ENCODE measurements at places on chromosomes 2 and 18.

GRCh38 chr2:40096360-40096759 lies 317.3 kb upstream of the THUMPD2 start:
- no peak for DNase-seq

- peak; percentile 55 for DNase-seq
These were observed 46.2 kb downstream of the TWSG1 start for GRCh38 chr18:9380621-9381395.

GRCh38 chr2:64975232-64975821 lies 13.9 kb upstream of the SLC1A4 start:
- DNase-seq: no peak

DNA sequence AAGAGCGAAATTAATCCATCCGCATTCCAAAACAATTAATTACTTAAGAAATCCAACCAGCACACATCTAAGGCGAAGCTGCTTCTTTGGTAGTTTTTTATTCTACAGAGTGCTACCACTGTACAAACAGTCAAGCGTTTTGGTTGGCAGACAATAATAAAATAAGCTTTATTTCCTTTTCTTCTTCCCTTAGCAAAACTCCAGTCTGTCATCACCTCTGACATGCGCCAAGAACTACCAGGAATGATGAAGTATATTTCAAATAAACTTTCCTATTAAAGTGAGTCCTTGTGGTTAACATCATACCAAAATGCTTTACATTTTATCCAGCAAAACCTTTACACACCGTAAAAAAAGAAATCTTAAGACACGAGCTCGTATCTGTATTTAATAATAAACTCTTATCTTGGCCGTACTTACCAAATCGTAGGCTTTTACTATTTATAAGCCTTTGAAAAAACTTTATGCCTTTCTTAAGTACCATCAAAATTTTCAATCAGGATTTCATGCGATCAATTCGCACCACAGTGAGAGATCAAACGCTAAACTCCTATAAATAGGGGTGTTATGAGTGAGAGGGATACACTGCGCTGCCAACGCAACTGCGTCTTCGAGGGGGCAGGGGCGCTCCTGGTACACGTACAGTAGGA lies 1.3 kb downstream of the ATL2 start:
- DNase-seq: peak; percentile 4

GRCh38 chr2:43262951-43263350 lies 36.5 kb upstream of the ZFP36L2 start:
- no peak for DNase-seq

GRCh38 chr2:5946225-5947115 lies 254.3 kb downstream of the SOX11 start:
- DNase-seq: no peak

GRCh38 chr2:168107322-168107721 lies 140.1 kb downstream of the STK39 start:
- DNase-seq: no peak

GRCh38 chr2:210228586-210228985 lies 3.3 kb upstream of the ACADL start:
- no peak for DNase-seq

DNA sequence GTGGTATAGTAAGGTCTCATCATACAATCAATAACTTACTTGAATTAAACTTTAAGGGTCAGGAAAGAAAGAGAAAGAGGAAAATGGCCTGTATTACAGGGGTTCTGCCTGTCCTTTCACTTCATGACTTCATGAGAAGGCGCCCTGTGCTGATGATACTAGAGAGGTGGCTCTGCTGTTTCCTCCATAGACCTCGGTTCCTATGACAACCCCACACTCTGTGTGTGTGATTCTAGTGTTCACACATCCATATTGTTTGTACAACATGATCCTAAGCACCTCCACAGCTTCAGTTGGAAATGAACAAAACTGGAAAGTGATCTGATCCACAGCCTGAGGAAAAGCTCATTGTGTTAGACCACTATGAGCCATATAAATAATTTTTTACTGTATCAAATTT lies 7.0 kb upstream of the REEP1 start:
- DNase-seq: no peak

GRCh38 chr18:5422626-5423025 lies 121.2 kb downstream of the EPB41L3 start:
- no peak for DNase-seq

GRCh38 chr2:218465987-218466633 lies 47.2 kb downstream of the VIL1 start:
- peak; percentile 10 for DNase-seq

- no peak for DNase-seq
These were observed 1004.5 kb downstream of the SOCS6 start for GRCh38 chr18:71293322-71293721.

DNA sequence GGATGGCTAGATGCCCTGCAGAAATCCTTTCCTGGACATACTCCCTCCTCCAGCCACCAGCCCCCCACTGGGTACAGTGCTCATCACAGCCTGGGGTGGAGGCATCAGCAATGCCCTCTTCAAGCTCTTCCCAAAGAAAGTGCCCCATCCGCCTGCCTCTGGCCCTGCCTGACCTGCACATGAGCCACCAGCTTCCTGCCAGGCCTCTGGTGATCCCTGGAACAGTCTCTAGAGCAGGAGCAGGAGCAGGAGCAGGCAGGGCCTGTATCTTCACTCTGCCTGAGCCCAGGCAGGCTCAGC lies 54.1 kb upstream of the CAB39 start:
- no peak for DNase-seq

DNA sequence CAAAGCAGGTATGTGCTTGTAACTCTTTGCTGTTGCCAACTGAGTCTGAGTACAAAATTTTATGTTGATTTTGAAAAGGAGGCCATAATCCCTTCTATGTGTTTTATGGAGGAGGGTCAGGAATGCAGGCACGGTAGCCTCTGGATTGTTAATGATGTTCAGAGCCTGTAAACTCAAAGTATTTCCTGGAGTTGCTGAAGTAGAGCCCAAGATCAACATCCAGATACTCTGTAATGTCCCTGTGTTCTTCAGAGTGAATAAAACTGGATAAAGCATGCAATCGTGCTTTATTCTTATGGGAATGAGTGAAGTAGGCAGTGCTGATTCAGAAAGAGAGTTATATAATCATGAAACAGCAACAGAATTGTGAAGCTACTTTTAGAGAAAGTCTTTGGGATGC lies 61.8 kb upstream of the CHRNA1 start:
- no peak for DNase-seq

DNA sequence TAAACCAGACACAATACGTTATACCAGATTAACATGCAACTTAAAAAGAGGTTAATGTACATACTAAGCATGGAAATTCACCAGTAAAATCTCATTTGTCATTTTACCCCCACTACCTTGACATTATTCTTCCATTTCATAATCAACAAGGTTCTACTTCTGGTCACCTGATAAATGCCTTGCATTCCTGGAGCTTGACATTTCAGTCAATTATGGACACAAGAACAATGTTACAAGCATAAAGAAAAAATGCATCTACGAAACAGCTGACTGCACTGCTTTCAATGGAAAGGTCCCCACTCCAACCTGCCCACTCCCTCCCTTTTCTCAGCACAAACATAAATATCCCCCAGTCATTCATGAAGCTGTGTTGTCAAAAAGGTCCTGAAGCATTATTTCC lies 31.4 kb downstream of the ARL5A start:
- DNase-seq: no peak

GRCh38 chr2:10720947-10721395 lies 459 bp upstream of the ATP6V1C2 start:
- no peak for DNase-seq

- DNase-seq: no peak
These were observed 179.5 kb downstream of the LOXHD1 start for GRCh38 chr18:46477425-46478011.

GRCh38 chr18:61782545-61782944 lies 110.3 kb downstream of the RNF152 start:
- no peak for DNase-seq

DNA sequence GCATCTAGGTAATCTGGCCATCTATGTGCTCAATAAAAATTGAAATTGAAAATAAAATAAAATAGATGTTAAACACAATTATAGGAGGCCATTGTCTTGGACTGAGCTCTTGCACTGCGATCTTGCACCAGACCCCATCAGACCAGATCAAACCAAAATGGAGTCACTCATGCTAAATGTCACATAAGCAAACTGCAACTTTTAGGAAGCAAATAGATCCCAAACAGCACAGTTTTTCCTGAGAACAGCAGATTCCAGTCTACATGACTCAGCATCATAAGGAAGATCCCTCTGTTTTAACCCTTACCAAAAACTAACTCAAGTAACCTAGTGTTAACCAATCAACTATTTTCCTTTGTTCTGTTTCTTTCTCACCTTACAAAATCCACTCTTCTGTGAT lies 57.7 kb upstream of the LRP1B start:
- no peak for DNase-seq

GRCh38 chr2:8238521-8239230 lies 443.2 kb upstream of the ID2 start:
- no peak for DNase-seq

DNA sequence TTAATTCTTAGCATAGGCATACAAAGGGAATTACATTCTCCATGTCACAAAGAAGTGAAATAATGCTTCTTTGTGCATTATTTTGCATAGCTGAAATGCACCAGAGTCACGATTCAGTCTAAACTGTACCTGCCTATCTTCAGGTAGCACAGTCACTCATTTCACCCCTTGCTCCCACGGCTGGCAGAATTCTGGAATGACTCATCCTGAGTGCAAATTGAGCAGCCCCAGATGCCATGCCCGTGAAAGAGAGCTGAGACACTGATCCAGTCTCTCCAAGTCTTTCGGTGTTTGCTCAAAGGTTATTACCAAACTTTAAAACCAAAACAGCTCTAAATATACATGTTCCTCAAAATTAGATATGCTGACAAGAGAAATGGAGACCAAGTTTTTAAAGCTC lies 168.3 kb upstream of the POU3F3 start:
- DNase-seq: no peak

GRCh38 chr2:229205704-229206103 lies 65.4 kb downstream of the PID1 start:
- no peak for DNase-seq

GRCh38 chr2:100068395-100068794 lies 74.0 kb downstream of the AFF3 start:
- DNase-seq: no peak

GRCh38 chr2:136128905-136129304 lies 11.0 kb upstream of the CXCR4 start:
- DNase-seq: no peak

GRCh38 chr2:135756692-135757091 lies 15.0 kb downstream of the UBXN4 start:
- DNase-seq: no peak

GRCh38 chr2:140791802-140792201 lies 1339.0 kb downstream of the LRP1B start:
- DNase-seq: no peak

DNA sequence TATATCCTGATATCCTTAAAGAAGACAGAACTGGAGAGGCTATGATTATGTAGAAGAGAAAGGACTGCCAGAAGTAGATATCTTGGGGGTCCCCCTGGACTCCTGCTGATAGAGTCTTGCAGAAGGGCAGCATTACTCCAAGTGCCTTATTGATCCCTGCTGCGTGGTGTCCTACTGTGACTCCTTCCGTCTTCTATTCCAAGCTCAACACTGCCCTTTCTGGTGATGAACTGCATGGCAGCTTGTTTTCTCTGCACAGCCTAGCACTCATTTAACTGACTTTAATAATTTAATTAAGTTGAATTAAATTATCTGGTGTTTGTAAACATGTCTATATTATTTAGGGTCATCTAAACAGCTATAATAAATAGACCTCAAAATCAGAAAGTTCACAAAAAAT lies 194.1 kb upstream of the DSEL start:
- no peak for DNase-seq

GRCh38 chr2:53490659-53491058 lies 276.9 kb upstream of the CHAC2 start:
- peak; percentile 56 for DNase-seq

DNA sequence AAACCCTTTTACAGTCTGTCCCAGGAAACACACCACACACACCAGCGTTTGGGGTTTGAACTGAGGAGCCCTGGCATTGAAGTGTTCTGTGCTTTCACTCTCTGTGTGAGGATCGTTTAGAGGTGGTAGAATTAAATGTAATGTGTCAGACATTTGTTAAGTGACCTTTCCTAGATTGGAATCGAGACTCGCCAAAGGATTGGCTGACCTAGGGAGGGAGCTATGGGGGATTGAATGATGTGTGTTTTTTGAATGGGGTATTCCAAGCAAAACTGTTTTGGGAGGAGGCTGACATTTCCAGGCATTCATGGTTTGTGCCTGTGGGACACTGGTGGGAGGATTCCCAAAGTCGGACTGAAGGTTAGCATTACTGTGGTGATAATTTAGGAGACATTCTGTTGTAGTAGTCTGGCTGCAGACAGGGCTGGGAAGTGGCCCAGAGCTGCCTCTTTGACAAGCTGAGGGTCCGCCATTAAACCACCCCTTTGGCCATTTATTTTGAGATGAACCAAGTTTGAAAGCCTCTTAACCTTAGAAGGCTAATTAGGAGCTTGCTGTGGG lies 1.7 kb downstream of the MYO1B start:
- DNase-seq: no peak

- DNase-seq: peak; percentile 91
These were observed 47.7 kb downstream of the OSBPL6 start for GRCh38 chr2:178241844-178242551.

- DNase-seq: peak; percentile 59
These were observed 30.7 kb upstream of the PTMA start for GRCh38 chr2:231677632-231678104.

GRCh38 chr2:70473101-70473722 lies 80.4 kb downstream of the TGFA start:
- no peak for DNase-seq

DNA sequence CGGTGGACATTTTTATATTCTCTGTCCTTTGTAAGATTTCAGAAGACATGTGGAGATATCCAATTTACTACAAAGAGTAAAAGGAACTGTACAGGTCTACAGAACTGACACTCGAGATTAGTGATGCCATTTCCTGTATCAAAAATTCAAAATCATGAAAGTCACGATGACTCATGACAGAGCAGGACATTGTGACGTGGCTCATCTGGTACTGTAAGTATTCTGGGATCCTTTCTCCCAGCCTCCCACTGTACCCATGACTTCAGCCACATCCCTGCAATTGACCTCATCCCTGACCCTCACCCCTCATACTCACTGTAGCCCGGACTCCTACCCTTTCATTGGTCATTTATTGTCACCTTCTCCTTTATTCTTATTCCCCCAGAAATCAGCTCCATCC lies 736.5 kb downstream of the EPHA4 start:
- DNase-seq: no peak

DNA sequence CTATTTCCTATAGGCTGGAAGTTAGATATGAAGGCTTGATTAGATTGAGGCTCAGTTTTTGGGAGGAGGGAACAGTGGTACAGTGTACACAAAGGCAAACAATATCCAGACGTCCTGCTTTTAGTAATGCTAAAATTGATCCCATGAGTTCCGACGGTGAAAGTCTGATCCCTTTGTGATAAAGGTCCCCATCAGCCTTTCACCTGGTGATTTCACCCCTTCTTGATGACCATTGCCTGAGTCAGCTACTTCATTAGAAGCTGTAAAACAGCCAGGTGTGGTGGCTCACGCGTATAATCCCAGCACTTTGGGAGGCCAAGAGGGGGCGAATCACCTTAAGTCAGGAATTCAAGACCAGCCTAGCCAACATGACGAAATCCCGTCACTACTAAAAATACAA lies 29.7 kb downstream of the TWSG1 start:
- no peak for DNase-seq

GRCh38 chr2:206253125-206253776 lies 21.2 kb upstream of the ZDBF2 start:
- no peak for DNase-seq

Data from GM04504 (cell line).